Activated CD4-positive, alpha-beta T cell treated with anti-CD3 and anti-CD28 coated beads, Interleukin-2, amount 10 ng/mL, durations not matched to agents 7 days and 5 days (primary cell): ENCODE measurements at places on chromosomes 6 and 20.
A peak's percentile ranks its signal among the peaks of the same experiment; 100 is the strongest.

DNA sequence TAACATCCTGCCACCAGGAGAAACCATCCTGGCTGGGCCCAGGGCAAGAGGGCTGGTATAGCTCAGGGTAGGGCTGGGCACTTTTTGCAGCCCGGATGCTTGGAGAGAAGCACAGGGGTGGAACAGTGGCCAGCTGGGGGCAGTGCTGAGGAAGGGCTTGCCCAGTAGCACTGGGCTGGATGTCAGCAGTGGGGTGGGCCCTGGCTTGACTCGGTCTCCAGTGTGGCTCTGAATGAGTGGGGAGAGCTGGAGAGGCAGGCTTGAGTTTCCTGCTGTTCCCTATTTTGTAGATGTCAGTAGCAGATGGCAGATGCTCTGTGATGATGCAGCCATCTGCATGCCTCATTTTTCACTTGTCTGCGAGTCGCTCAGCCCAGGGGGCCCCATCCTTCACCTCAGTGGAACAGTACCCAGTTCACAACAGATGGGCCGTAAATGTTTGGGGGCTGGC, 56.3 kb upstream of the TULP1 start:
- peak; percentile 42 for DNase-seq

GRCh38 chr6:75791881-75792280, 42.8 kb downstream of the MYO6 start:
- DNase-seq = no peak

DNA sequence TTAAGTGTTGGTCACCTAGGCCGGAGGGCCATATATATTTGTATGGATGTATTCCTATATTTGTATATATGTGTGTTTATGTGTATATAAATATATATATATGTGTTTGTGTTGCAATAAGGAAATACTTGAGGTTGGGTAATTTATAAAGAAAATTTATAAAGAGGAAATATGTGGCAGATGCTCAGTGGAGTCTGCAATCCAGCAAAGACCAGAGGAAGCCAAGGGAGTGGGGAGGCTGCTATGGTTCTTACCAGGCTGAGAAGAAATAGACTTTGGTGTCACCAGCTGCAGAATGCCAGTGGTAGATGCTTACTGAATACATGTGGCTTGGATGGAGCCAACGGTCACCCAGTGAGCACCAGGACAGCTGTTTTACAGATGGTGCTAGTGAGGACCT, 97.4 kb upstream of the ELOVL5 start:
- no peak for DNase-seq

- DNase-seq = no peak
Measured at GRCh38 chr6:6560909-6561308, 27.6 kb upstream of the LY86 start.

- DNase-seq = no peak
Measured at GRCh38 chr6:128131036-128131435, 230.2 kb upstream of the THEMIS start.
